ENCODE measurements at places on chromosomes 2 and 18. TPM values are rescaled to one million over a fixed set of nuclear protein-coding genes. Genes with fewer than 3 reads are reported as not detected.

DNA sequence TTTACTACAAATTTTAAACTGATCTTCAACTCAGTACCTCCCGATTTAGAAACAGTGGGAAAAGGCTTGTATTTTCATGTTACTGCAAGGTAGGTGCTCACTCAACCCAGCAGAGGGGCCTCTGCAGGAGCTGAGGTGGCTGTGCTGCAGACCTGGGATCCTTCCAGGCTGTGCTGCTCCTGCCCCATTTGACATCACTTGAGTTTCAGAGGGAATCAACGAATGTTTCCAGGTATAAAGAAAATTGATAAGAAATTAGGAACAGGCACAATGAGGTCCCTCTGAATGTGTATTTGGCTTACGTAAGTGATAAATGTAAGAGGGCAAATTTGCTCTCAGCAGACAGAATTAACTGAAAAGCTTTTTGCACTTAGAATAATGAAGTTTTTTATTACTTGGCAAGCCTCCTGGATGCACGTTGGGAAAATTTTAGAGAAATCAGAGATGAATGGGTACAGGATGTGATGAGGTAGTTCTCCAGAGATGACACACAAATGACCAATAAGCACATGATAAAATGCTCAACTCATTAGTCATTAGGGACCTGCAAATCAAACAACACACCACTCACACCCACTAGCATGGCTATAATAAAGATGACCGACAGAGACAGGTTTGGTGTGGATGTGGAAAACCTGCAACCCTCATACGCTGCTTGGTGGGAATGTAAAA is 114.0 kb downstream of the NOL10 start:
- no peak overlapping the region for H3K27ac ChIP-seq
- no peaks in the 10 kb centered on the region for H3K27me3 ChIP-seq
- peaks cover 62% of the 10 kb centered on the region for H3K36me3 ChIP-seq
- DNase-seq = no peak

DNA sequence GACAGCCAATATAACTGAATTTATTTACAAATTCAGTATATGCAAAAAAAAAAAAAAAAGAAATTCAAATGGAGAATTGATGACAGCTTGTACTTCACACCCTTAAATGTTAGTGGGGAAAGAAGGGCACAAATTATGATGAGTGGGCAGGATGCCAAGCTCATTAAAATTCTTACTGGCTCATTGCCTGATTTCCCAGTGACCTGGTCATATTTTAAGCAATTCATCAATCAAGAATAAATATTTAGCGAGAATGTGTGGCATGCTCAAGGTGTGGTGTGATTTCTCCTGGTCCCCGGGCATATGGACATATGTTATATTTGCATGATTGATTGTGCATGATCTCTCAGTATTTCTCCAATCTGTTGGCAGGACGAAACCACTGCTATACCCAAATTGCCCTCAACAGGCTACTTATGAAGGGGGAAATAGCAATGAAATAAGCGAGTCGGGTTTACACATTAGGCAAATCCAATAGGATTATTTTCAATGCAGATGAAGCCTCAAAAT is 883.0 kb downstream of the LRRTM4 start:
- DNase-seq = no peak
- no peak overlapping the region for H3K27ac ChIP-seq
- no peaks in the 10 kb centered on the region for H3K4me1 ChIP-seq
- no peak overlapping the region for H3K4me3 ChIP-seq

DNA sequence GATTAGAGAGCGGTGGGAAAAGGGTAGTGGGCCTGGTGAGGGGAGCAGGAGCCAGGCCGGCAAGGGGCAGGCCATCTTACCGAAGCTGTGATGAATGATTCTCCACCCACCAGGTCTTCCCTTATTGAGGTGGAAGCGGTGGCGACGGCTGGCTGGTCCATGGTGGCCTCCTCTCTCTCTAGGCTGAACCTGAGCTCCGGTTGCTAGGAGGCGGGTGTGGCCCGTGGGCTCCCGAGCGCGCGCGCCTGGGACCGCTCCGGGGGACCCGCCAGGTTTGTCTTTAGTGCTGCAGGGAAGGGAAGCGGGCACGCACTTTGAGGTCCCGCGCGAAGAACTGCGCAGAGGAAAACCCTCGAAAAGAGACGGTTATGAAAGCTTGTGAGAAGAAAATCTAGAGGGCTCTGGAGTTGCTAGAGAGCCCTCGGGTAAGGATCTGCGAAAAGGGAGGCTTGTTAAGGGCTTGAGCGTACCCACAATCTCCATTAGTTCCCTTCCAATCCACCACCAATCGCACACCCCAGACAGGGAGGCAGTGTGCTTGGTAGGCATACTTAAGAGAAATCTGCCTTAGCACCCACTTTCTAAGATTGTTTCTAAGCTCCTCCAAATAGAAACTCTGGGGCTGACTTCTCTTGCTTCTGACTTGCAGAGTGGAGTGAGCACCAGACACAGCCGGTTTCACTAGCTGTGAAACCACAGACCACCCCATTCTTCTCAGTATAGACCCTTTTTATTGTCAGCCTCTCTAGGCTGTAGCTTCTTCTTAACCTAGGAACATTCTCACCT is at the start of gene STPG4:
Gene STPG4 (minus strand): TSS at position 218 of the 786 bp plus-strand sequence. CDS start 57 bp downstream, at position 161.
- DNase-seq = no peak
- H3K27ac ChIP-seq = no peak within 1 kb of the TSS
- H3K4me1 ChIP-seq = no peaks in the 10 kb centered on the region
- H3K36me3 ChIP-seq = peaks cover 30% of the 10 kb centered on the region
- no peak within 1 kb of the TSS for H3K4me3 ChIP-seq

- no peaks in the 10 kb centered on the region for H3K4me1 ChIP-seq
- DNase-seq = no peak
- H3K27ac ChIP-seq = no peak overlapping the region
Observed at GRCh38 chr2:10591207-10591606, 98.6 kb downstream of the NOL10 start.

The STEAP3 gene
- total RNA-seq = not detected

The ACVR2A gene
- total RNA-seq = 14.6 TPM

The XIRP2 gene
- not detected for total RNA-seq

The MAL gene
- total RNA-seq = 101 TPM

The HOXD12 gene
- not detected for total RNA-seq

GRCh38 chr18:9764011-9764481 is 55.9 kb downstream of the RAB31 start:
- no peaks in the 10 kb centered on the region for H3K4me1 ChIP-seq
- H3K4me3 ChIP-seq = no peak overlapping the region
- DNase-seq = no peak
- H3K36me3 ChIP-seq = no peaks in the 10 kb centered on the region
- H3K27ac ChIP-seq = no peak overlapping the region
- peaks cover 3% of the 10 kb centered on the region for H3K27me3 ChIP-seq

DNA sequence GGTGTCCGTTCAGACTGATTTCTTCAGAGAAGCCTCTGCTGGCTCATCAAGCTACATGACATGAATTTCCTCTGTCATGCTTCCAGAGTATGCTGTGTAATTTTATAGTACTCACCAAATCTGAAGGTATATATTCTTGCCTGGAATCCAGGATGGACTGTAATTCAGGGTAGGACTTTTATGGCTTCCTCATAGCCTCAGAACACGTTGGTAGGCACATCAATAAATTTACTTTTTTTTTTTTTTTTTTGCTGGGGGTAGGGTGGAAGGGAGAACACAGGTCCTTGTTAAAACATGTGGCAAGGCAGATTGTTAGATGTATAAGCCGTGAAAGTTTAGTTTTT is 34.4 kb downstream of the MTA3 start:
- no peak for DNase-seq
- H3K4me1 ChIP-seq = no peaks in the 10 kb centered on the region
- no peaks in the 10 kb centered on the region for H3K36me3 ChIP-seq
- no peaks in the 10 kb centered on the region for H3K27me3 ChIP-seq

- no peak for DNase-seq
- no peaks in the 10 kb centered on the region for H3K4me1 ChIP-seq
- H3K4me3 ChIP-seq = no peak overlapping the region
Observed at GRCh38 chr18:2442006-2442405, 129.3 kb downstream of the METTL4 start.

The MAB21L4 gene
- total RNA-seq = not detected

GRCh38 chr2:210519594-210519993 is 36.8 kb upstream of the CPS1 start:
- H3K27me3 ChIP-seq = peaks cover 1% of the 10 kb centered on the region
- no peak overlapping the region for H3K27ac ChIP-seq
- no peaks in the 10 kb centered on the region for H3K36me3 ChIP-seq
- no peaks in the 10 kb centered on the region for H3K4me1 ChIP-seq

DNA sequence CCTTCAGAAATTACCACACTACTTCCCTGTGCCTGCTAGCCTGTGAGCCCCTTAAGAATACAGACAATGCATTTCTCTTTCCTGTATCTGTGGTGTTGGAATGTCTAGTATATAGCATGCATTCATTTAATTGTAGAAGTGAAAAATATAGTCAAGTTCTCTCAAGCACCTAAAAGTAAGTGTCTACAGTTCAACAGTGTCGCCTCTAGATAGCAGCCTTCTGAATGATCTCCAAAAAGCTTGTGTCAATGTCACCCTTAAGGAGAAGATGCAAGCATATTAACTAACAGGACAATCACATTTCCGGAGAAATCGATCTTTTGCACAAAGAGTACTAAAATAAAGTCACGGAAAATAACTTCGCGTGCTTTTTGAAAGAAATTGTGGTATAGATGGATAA is 27.5 kb upstream of the DSG3 start:
- no peaks in the 10 kb centered on the region for H3K36me3 ChIP-seq
- DNase-seq = no peak
- H3K27ac ChIP-seq = no peak overlapping the region

The OSBPL6 gene
- total RNA-seq = 0.11 TPM

DNA sequence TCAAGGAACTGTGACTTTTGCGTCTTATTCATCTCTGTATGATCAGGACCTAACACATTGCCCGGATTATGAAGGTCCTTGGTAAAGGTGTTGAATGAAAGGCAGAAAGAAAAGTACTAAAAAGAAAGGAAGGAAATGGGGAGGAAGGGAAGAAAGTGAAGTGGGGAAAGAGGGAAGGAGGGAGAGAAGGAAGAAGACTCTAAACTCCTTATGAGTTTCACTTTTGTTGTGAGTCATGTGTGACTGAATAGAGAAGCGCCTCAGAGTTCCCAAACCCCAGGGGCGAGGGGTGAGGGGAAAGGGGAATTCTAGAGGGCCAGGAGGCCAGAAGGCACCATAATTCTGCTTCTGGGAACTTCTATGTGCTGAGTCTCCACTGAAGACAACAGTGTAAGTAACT is 30.9 kb upstream of the OSBPL6 start:
- H3K27me3 ChIP-seq = peaks cover 3% of the 10 kb centered on the region
- H3K27ac ChIP-seq = no peak overlapping the region
- H3K36me3 ChIP-seq = no peaks in the 10 kb centered on the region
- DNase-seq = no peak
- no peak overlapping the region for H3K4me3 ChIP-seq

GRCh38 chr2:42809131-42809818 is 16.9 kb upstream of the HAAO start:
- H3K4me1 ChIP-seq = peaks cover 27% of the 10 kb centered on the region
- H3K27me3 ChIP-seq = no peaks in the 10 kb centered on the region
- H3K4me3 ChIP-seq = peak overlapping the region; percentile 49
- no peaks in the 10 kb centered on the region for H3K36me3 ChIP-seq
- DNase-seq = no peak
- H3K27ac ChIP-seq = peak overlapping the region; percentile 82

GRCh38 chr2:16578081-16578480 is 87.6 kb downstream of the CYRIA start:
- no peaks in the 10 kb centered on the region for H3K36me3 ChIP-seq
- no peaks in the 10 kb centered on the region for H3K4me1 ChIP-seq
- no peak for DNase-seq
- H3K4me3 ChIP-seq = no peak overlapping the region

DNA sequence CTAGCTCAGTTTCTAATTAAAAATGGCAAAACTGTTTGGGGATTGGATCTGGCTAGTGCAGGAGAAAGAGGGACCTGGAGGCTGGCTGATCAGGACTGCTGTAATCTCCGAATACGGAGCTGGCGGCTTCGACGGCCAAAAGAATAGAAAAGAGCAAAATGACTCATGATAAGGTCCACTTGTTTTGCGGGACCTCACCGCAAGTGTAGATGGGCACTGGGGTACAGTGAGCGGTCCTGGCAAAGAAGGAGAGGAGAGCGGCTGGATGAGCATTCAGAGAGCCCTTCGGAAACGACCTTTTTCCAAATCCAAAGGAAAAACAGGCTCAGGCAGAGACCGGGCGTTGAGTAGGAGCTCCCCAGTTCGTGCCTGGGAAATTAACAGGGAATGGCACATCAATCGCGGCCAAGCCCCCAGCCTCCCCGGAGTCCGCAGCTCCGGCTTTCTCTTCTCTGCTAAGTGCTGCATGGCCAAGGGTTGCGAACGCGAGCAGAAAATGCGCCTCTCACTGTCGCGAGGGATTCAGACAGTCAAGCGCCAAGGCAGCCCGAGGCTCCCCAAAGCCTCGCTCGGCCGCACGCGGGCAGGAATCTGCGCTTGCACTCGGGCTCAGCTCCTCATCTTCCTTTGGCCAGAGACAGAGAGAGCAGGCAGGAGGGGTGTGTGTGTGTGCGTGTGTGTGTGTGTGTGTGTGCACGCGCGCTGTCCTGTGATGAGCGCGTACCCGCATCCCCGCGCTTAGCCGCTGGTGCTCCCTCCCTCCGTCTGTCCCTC is 1.8 kb downstream of the DCC start:
- no peaks in the 10 kb centered on the region for H3K36me3 ChIP-seq
- H3K4me1 ChIP-seq = no peaks in the 10 kb centered on the region
- H3K27ac ChIP-seq = no peak overlapping the region
- H3K4me3 ChIP-seq = no peak overlapping the region

The CHRND gene
- total RNA-seq = not detected

DNA sequence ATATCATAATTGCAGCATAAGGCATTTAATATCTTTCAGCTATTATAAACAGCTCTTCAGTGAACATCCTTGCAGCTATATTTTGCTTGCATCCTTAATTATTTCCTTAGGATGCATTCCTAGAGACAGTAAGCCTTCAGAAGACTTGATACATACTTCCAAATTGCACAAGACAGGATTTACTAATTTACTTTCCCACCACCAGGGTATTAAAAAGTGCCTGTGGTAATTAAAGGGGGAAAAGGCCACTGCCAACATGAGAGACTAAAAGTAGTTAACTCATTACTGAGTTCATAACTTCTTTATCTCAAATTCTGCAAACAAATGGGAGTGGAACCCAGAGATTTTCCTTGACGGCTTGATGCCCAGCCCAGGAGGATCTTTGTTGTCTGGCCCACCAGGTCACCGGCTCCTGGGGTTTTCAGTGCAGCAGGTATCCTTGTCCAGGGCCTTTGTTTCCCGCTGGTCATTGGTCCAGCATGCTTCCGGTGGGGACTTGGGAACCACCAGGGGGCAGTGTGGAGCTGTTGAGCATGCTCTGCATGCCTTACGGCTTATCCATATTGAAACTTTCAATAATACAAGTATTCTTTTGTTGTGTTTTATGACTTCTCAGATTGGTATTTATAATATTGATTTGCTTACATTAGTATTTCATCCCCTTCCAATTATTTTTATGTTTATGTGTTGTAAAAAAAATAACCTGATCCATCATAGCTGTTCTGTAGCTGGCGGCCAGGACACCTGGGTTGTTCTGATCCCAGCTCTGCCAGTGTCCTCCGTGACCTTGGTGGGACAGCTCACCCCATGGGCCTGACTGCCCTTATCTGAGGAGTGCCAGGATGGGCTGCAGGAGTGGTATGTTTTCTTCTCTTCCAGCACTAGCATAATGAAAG is 61.4 kb downstream of the TGOLN2 start:
- no peak overlapping the region for H3K4me3 ChIP-seq
- no peak overlapping the region for H3K27ac ChIP-seq
- no peaks in the 10 kb centered on the region for H3K27me3 ChIP-seq
- H3K4me1 ChIP-seq = no peaks in the 10 kb centered on the region
- peak; percentile 75 for DNase-seq

- H3K4me3 ChIP-seq = no peak overlapping the region
- H3K4me1 ChIP-seq = no peaks in the 10 kb centered on the region
- DNase-seq = no peak
- no peak overlapping the region for H3K27ac ChIP-seq
Observed at GRCh38 chr2:26679867-26680266, 12.7 kb upstream of the KCNK3 start.

The G6PC2 gene
- total RNA-seq = not detected

Measured in CD4-positive, alpha-beta T cell (primary cell).